Keratinocyte (primary cell): ENCODE measurements at places on chromosomes 7 and 10.

DNA sequence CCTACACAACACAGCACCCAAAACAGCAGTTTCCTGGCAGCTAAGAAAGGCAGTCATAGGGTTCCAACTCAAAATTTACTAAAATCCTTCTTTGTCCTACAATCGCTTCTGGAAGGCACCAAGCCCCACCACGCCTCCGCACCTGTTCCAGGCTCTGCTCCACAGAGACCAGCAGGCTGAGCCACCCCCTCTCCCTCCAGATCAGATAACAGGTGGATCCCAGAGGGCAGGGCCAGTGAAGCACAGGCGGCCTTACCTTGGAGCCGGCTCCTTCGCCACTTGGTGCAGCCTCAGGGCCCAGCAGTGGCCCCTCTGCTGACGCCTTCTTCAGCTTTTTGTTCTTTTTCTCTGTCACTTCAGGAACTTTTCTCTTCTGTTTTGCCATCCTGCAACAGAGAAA lies 33.0 kb downstream of the ZFAND2A start:
- DNase-seq: no peak

DNA sequence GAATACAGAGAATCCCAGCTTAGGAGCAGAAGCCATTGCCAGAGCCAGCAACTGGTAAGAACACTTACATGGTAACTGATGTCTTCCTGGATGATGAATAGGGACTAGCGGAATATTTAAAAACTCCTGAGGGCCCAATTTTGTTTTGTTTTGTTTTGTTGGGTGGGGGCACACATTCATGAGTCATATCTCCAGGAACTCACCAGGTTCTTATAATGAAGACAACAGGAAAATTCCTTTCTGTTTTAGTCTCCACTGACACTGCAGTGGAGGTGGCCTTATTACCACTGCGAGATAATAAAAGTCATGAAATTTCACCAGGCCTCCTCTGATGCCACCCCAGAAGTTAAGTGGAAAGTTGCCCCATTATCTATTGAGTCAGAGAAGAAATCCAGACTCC lies 6.6 kb upstream of the CUZD1 start:
- DNase-seq: no peak

DNA sequence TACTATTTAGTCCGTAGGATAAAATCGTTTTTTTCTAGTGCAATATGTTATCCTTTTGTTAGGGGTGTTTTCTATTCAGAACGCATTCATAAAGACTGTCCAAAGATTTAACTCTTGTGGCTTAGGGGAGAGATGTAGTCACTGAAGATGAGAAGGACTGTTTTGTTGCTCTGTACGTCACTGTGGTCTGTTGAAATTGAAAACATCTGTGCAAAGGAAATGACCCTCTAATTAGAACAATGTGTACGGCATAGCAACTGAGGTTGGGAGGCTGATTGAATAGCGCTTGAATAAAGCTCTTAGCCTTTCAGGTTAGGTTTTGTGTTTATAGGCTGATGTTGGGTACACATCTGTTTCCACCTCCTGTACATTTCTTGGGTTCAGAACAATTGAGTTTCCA lies 453.4 kb upstream of the AKR1E2 start:
- no peak for DNase-seq

GRCh38 chr7:99767662-99768061 lies 16.3 kb downstream of the CYP3A4 start:
- no peak for DNase-seq

DNA sequence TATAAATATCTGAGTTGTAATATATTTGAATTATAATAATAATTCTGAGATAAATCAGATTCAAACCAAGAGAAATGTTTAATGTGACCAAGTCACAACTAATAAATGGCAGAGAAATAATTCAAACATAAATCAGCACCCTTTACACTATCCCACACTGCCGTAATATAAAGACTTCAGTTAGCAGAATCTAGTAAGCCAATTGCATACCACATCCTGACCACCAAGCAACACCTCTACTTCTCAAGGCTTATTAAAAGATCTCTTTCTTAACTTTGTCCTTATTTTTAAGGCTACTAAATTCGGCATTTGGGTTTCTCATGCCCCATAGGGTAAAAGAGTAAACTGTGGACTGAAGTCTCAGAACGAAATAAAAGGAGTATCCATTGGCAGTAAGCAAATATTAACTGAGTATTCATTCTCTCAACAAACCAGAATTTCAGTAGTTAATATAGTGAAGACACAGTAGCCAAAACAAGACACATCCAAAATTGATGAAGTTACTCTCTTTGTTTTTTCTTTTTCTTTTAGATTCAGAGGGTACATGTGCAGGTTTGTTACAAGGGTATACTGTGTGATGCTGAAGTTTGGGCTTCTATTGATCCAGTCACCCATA lies 14.8 kb downstream of the ACBD5 start:
- no peak for DNase-seq
